Glutamatergic neuron (in vitro differentiated cells): ENCODE measurements at places on chromosomes 3 and 15.

- H3K36me3 ChIP-seq, result no peaks in the 10 kb centered on the region
- no peak for DNase-seq
- no peaks in the 10 kb centered on the region for H3K4me1 ChIP-seq
- no peak overlapping the region for H3K27ac ChIP-seq
- H3K27me3 ChIP-seq, result no peaks in the 10 kb centered on the region
- H3K4me3 ChIP-seq, result no peak overlapping the region
Measured at GRCh38 chr15:54206586-54207321, 228.5 kb downstream of the UNC13C start.

DNA sequence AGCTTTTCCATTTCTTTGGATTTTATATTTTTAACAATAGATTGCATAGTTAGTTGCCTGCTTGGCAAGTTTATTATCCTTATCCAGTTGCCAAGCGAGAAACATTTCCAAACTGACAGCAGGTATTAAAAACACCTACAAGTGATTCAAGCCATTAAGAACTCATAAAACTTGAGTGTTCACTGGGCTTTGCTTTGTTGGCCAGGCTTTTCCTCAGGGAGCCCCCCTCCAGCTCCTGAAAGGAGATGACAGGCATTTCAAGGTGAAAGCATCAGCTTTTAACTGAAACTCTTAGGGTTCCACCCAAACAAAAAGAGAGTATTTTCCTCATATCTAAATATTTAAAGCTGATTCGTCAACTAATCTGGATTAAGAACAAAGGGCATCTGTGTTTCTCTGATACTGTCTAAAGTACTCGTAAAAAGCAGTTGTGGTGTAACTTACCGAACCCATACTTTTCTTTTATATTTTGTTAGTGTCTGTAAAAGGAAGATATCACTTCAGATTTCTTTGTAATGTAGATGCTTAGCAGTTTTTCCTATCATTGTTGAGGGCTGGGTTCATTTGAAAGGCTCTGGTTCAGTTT is 363.4 kb downstream of the OTOL1 start:
- H3K4me1 ChIP-seq, result no peaks in the 10 kb centered on the region
- DNase-seq, result no peak
- H3K4me3 ChIP-seq, result no peak overlapping the region
- no peaks in the 10 kb centered on the region for H3K36me3 ChIP-seq

DNA sequence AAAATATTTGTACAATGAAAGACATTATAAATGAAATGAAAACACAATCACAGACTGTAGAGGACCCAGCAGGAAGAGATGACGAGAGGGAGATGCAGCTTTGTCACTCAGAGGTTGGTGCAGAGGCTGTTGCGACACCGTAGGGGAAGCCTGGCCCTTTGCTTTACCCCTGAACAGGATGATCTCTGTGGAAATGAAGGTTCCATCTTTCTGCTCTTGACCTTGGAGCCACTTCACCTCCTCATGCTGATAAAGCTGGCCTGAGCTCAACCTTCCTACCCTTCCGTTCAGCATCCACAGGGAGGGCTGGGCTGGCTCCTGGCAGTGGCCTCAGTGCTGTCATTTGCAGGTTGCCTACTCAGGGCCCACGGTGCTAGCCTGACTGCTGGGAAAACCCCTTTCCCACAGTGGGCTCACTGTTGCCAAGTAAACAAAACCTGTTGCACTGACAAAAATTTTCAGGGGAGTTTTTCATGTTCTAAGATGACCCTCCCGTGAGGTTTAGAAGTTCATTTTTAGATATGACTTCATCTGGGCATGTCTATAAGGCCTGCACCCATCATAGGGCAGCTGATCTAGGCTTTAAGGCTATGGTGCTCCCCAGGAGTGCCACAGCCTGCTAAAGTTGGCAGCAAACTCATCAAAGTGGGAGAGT is 3.0 kb upstream of the CD80 start:
- no peak overlapping the region for H3K27ac ChIP-seq
- DNase-seq, result no peak
- H3K27me3 ChIP-seq, result peaks cover 4% of the 10 kb centered on the region
- no peak overlapping the region for H3K4me3 ChIP-seq
- H3K36me3 ChIP-seq, result no peaks in the 10 kb centered on the region

GRCh38 chr3:130480736-130481135 is 36.2 kb upstream of the COL6A6 start:
- H3K36me3 ChIP-seq, result no peaks in the 10 kb centered on the region
- no peak overlapping the region for H3K27ac ChIP-seq
- no peak for DNase-seq
- H3K4me3 ChIP-seq, result no peak overlapping the region
- no peaks in the 10 kb centered on the region for H3K4me1 ChIP-seq
- no peaks in the 10 kb centered on the region for H3K27me3 ChIP-seq

DNA sequence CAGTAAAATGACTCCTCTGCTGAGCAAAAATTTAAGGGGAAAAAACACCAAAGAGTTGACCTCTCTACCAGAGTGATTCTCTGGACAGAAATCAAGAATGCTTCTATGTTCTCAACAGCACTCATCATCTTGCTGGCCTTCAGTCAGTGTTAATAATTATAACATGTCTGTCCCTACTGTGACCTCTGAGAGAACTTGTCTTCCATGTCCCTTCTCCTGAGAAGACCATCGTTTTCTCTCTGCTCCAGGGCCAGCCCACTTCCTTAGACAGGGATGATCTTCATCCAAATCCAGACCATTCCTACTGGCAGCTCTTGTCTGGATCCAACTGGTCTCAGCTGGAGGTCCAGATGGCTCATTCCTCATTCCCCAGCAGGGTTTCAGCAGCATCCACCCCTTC is 139.0 kb upstream of the NECTIN3 start:
- no peaks in the 10 kb centered on the region for H3K36me3 ChIP-seq
- H3K4me1 ChIP-seq, result peaks cover 3% of the 10 kb centered on the region
- no peaks in the 10 kb centered on the region for H3K27me3 ChIP-seq
- no peak for DNase-seq
- no peak overlapping the region for H3K4me3 ChIP-seq
- H3K27ac ChIP-seq, result no peak overlapping the region
